ENCODE measurements at places on chromosomes 3 and 15.

- DNase-seq = peak; percentile 29
Measured at GRCh38 chr3:113405180-113405579, 36.1 kb downstream of the CFAP44 start.

- no peak for DNase-seq
Measured at GRCh38 chr15:55522742-55523450, 14.9 kb upstream of the DNAAF4 start.

- peak; percentile 57 for DNase-seq
Measured at GRCh38 chr15:73991260-73991659, 835 bp downstream of the STOML1 start.

DNA sequence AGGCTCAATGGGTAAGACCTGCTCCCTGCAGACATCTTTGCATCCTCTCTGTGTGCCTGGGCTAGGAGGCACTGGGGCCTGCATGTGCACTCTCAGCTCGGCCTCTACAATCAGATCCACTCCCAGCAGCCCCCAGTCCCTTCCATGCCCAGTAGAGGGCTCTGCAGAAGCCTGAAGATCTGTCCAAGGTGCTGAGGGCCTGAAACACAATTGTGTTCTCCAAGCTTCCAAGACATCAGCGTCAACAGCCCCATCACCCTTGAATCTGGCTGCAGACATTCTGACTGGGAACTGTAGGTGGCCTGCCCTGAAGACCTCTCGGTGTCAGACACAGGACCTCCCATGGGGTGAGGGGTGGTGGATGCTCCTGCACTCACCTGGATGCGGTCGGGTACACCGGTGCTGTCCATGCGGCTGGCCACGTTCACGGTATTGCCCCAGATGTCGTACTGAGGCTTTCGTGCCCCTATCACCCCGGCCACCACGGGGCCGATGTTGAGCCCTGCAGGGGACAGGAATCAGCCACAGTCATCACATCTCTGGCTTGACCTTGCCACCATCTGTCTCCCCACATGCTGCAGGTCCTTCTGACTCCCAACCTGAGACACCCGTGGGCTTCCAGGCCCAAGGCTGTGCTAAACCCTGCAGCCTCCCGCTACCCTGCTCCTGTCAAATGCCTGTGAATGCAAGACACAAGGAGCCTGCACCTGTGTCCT is 84.7 kb downstream of the SEC22A start:
- peak; percentile 48 for DNase-seq

- DNase-seq = no peak
Measured at GRCh38 chr3:184596233-184596632, 34.6 kb downstream of the EPHB3 start.

DNA sequence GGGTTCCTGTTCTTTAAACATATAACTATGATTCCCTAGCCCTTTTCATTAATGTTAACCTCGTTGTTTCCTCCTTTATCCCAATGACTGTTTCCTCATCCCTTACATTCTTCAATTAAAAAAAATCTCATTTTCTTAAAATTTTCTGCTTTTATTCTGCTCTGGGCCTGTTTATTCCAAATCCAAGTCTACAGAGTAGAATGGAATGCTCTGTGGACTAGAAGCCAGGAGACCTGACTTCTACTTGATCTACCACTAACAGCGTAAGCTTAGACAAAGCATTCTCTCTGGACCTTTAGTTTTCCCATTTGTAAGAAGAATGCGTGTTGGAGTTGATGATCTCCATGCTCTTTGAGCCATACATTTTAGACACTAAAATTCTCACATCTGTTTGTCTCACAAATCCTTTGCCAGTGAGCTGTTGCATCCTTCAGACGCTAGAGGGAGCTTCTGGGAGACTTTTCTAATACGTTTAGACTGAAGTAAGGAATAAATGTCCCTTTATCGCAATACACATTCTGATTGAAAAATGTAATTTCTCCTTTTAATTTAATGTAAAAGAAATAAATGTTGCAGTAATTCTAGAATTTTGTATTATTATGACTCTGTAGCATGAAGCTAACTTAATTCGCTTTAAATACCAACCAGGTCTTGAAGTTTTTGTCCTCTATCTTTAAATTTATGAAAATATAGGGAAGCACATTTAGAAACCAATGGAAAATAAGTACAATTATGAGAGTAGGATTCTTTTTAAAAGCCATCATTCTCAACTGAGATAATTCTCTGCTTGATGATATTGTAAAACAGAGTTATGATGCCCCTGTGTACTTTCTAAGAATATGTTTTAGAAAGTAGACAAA is 21.7 kb upstream of the GMNC start:
- DNase-seq = peak; percentile 56

GRCh38 chr15:87826119-87826747 is 430.3 kb downstream of the NTRK3 start:
- no peak for DNase-seq

GRCh38 chr15:69766156-69766555 is 313.5 kb downstream of the RPLP1 start:
- no peak for DNase-seq

DNA sequence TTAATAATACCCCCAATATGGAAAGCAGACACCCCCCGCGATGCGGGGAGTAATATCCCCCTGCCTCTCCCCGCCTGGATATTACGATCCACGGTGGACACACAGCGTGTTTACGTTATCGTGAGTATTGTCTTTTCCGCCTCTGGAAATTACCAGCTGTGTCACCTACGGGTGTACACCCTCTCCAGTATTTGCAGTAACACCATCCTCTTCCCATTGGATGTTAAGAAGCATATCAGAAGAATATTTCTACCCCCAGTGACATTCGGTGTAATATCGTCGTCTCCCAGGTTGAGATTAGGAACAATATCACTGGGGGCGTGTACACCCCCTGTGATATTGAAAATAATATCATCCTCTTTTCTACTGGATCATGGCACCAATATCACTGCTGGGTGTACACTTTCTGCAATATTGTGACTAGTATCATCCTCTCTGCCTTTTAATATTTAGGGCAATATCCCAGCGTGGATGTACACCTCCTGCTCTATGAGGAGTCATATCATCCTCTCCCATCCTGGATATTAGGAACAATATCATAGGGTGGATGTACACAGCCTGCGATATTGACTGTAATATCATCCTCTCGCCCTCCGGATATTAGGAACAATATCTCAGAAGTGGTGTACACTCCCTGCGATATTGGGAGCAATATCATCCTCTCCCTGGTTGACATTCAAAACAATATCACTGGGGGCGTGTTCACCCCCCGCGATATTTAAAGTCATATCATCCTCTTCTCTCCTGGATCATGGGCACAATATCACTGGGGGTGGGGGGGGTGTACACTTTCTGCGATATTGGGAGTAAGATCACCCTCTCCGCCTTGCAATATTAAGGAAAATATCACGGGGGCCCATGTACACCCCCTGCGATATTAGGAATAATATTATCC is 20.3 kb upstream of the BMF start:
- no peak for DNase-seq

DNA sequence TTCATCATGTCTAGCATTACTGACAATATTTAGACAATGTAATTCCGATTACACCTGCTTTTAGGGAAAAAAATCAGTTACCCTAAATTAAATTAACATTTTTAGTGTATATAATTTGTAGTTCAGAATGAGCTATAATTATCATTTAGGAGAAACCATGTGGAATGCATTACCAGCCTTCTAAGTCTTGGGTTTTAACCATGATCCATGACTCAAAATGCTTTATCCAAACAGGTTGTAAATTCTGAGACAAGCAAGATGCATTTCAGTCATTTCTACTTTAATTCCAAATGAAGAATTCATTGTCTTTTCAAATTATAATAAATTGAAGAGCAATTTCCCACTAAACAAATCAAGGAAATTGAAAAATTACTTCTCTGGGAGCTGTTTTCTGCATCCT is 243.7 kb upstream of the LRIG1 start:
- DNase-seq = no peak

DNA sequence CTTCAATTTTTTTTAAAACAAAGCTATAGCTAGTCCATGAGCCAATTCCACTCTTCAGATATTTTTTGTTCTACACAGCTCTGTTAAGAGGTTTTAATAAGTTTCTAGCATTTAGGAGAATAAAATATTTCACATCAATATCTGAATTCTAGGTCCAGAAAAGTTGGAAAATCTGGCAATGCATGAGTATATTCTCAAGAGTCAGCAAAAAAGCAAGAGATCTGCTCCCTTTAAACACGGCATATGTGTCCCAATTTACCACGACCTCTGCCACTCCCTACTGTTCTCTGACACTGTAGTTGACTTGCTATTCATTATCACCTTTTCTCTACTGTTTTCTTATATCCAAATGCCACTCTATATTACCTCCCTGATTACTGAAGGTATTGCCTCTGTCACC is 145.1 kb upstream of the TGFBR2 start:
- DNase-seq = no peak

- DNase-seq = peak; percentile 82
Measured at GRCh38 chr15:70376929-70377691, 279.4 kb upstream of the TLE3 start.

GRCh38 chr15:73923156-73923487 is 3.1 kb upstream of the LOXL1 start:
- no peak for DNase-seq

- DNase-seq = peak; percentile 43
Measured at GRCh38 chr3:149401926-149402310, 24.5 kb upstream of the TM4SF1 start.

GRCh38 chr3:49869525-49870126 is at the start of gene CAMKV:
Gene CAMKV (minus strand): TSS chr3:49869906. CDS start chr3:49862388, 7,518 bp downstream.
- DNase-seq = no peak

DNA sequence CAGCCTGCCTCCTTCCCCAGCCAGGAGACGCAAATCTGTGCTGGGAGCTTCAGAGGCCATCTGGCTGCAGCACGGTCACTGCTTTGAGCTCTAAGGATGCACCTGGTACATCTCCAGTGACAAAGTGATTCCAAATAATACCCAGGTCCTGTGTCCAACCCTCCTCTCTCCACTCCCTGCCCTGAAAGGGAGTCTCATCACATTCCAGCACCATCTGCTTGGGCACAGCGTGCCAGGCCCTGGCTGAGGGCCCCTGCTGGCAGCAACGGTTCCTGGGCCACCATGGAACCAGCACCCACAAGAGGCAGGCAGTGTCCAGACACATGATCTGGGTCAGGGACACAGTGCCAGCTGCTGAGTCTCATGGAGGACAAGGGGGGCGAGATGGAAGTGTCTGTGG is 81.3 kb downstream of the MTHFS start:
- no peak for DNase-seq

DNA sequence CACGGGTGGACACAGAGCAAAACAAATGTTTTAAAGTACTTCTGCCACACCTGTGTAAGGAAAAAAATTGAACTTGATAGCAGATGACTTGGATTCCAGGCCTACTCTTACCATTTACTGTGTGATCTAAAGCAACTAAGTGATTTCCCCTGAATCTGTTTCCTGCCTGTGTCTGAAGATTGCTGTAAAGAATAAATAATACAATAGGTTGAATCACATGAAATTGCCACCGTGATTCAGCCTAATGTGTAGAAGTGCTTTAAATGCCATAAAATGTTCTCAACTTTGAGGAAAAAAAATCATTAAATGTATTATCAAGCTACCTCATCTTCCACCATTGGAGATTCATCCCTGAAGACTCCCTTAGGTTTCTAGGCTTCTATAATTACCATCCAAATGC is 27.6 kb upstream of the NUDT16 start:
- DNase-seq = no peak
